Stimulated activated CD8-positive, alpha-beta memory T cell treated with anti-CD3 and anti-CD28 coated beads, Interleukin-15, amount 100 ng/mL, for 24 hours (primary cell): ENCODE measurements at places on chromosomes 7 and 10.

GRCh38 chr7:7321681-7322080 lies 139.3 kb downstream of the C1GALT1 start:
- no peak for DNase-seq

DNA sequence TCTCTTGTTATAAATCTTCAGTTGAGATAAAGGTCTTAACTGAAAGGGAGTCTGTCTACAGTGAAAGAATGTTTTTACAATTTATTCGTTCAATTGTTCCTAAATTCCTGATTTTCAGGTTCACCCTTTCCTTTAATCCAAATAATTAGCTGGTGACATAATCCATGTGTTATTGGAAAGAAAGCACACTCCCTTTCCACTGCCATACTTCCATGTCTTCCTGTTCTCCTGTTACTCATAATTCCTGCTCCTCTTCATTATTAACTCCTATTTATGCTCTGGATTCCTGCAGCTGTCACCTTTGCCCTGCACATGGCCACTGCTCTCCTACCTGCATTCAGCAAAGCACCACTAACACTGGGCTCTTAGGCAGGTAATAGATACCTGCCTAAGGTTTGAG lies 40.0 kb upstream of the FAM3C start:
- no peak for DNase-seq

- DNase-seq, result no peak
These were observed 62.7 kb downstream of the VPS41 start for GRCh38 chr7:38846280-38846679.

GRCh38 chr7:41809116-41809515 lies 106.2 kb upstream of the INHBA start:
- DNase-seq, result no peak

DNA sequence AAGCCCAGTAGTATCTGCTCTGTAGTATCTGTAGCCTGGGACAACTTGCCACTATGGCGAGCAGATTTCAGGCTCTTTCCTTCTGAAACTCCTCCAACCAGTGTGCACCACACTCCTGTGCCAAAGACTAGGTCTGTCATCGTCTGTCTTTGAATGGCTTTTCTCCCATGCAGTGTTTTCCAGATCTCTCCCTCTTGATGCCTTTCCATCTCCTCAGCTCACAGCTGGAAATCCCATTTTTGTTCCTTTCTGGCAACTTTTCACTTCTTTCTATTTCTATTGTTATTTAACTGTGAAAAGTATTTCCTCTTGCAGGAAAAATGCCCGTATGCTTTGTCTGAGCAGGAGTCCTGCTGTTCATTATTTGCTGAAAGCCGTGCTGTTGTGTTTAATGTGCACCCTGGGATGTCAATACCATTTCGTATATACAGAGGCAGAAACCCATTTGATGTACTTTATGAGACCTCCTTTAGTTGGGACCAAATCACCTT lies 373.7 kb downstream of the PHTF2 start:
- no peak for DNase-seq

DNA sequence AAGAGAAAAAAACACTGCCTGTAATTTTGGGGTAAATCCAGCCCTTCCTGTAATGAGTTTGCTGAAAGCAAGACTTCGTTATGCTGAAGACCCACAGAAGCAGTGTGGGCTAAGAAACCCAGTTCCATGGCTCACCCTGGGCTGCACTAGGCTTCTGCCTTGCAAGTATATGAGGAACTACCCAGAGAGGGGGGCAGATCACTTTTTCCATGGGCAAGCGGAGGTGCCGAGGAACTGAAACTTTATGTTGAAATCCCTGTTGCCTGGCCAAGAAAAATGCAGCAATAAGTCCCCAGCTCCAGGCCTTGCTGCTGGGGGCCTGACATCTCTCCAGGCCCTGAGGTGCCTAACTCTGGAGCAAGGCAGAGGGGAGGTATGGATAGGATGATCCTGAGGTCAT lies 8.5 kb downstream of the RASSF4 start:
- DNase-seq, result no peak

DNA sequence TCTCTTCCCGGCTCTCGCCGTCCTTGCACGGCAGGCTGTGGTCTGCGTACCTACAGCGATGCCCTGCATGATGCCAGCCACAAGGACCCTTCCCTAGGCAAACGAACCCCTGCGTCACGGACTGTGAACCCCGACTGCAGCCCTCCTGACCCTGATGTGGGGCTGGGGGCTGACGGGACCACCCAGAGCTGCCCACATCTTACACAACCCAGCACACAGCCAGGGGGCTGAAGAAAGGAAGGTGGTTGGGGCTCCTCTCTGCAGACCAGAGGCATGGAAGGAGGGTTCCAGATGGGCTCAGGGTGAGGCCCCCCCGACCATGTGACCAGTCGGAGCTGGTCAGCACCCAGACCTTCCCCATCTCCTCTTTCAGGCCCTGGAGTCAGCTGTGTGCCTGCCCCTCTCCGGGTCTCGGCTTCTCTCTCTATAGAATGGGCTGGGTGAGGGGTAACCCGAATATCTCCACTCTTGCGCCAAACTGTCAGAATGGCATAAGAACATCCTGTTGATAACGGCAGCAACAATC lies 41.4 kb downstream of the EBF3 start:
- no peak for DNase-seq

DNA sequence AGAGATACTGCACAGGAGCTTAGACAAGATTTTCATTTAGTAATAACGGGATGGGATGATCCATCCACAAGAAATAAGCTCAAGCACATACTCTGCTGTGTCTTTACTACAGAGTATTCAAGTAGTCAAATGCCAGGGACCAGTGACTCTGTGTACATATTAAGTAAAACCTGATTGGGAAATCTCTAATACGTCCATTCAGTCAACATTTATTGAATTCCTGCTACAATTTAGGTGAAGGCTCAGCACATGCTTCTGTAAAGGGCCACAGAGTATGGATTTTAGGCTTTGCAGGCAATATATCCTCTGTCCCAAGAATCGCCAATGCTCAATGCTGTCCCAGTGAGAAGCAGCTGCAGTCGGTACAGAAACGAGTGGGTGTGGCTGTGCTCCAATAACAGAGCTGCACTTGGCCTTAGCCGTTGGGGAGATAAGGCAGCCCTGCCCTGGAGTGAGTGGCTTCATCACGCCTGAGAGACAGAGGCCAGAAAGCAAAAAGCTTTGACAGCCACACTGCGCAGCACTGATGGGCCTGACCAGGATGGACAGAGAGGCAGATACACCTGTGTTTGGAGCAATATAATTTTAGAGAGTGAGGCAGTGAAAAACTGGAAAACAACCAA lies 186.8 kb downstream of the PARD3 start:
- no peak for DNase-seq

GRCh38 chr7:85686401-85687181 lies 499.7 kb upstream of the SEMA3D start:
- no peak for DNase-seq

DNA sequence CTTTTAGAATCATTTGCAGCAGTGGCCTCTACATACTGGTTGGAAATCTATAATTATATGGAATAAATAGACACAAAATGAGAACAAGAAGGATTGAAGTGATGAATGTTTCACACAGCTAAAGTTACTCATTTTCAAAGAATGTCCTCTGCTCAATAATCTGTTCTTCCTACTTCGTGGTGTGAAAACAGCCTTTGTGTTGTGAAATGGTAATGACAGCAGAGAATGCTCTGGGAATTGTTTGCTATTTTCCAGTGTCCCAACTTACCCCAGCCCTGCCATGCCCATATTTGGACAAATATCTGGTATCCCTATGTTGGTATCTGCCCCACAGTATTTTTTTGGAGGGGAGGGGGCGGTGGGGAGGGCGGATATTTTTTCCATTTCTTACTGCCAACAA lies 130.4 kb downstream of the GLI3 start:
- no peak for DNase-seq

GRCh38 chr10:63491588-63492316 lies 26.0 kb upstream of the JMJD1C start:
- DNase-seq, result no peak

- DNase-seq, result no peak
These were observed 122.3 kb upstream of the CARD11 start for GRCh38 chr7:3165681-3166580.

DNA sequence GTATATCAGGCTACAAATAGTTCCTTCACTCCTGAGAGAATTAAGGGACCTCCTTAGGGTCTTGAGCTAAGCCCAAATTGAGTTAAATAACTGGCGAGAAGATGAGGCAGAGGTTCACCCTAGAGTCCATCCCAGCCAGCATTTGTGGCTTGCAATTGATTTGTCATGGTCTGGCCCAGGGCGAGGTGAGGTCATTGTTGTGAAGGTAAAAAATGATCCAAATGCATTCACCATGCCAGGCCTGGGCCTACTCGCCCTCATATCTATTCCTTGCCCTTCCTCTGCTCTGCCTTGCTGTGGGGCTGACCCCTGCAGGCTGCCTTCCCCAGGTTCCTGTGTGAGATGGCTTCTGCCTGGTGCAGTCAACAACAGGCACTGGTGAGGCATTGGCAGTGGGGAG lies 207.2 kb downstream of the ZNF365 start:
- no peak for DNase-seq

GRCh38 chr7:107070710-107071109 lies 26.2 kb downstream of the PRKAR2B start:
- no peak for DNase-seq

DNA sequence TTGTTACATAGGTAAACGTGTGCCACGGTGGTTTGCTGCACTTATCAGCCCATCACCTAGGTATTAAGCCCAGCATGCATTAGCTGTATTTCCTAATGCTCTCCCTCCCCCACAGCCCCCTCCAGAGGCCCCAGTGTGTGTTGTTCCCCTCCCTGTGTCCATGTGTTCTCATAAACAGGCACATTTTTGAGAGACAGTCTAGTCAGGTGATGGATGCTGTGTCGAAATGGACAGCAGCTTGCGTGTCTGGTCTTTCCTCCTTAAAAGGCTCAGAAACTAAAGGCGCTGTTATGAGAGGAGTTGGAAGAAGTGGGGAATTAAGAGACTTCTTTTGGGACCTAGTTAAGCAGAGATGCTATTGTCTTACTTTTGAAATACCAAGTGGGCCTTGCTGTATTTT lies 296.0 kb downstream of the BBS9 start:
- no peak for DNase-seq

GRCh38 chr10:3030765-3031164 lies 36.6 kb upstream of the PFKP start:
- no peak for DNase-seq

GRCh38 chr7:151454932-151455530 lies 15.1 kb upstream of the CRYGN start:
- DNase-seq, result no peak

DNA sequence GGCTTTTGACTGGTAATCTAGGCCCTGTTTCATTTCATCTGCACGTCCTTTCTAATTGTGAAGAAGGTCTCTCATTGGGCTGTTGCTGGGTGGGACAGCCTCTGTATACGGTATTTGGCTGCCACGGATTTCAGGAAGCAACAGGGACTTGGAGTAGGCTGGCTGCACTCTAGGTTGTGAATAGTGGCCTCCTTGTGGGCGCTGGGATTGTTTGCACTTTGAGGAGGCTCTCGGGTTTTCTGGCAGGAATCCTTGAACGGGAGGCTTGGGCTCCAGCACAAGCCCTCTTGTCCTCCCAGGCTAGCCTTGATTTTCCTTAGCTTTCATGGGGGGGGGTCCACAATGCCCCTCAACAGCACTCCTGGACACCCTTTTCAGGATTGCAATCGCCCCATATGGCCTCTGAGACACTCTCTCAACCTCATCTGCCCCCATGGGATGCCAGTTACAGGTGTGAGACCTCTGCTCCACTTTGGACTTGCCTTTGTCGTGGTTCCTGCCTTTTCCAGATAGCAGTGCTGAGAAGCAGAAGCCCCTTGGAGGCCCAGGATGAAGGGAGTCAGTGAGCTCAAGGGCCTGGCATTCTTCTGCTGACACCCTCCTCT lies 33.9 kb upstream of the ZNF273 start:
- no peak for DNase-seq

DNA sequence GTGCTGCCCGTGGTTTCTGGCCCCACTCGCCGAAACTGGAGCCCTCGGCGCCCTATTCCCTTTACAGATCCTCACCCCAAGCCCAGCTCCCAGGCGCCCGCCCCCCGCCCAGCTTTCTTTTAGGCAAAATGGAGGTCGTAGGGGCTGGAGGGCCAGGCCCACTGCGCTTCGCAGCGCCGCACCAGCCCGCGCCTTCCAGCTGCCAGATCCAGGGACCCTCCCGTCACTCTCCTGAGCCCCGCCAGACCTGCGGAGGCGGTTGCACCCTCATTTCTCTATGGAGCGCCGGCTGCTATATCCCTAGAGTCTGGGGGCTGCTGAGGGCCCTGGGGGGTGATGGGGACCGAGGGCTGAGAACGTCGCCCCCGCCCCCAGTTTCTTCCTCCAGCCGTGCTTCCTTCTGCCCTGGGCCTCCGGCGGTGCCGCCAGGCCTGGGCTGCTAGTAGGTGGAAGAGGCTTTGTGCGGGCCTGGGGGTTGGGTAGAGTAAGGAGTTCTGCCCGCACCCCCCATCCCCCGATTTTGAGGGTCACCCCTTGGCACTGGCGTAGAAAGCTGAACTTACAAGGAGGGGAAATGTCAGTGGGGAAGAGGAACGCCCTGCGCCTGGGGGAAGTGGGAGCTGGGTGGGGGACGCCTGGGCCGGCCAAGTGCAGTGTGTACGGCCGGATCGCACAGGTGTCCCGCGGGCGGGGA lies 1.0 kb downstream of the GNB2 start:
- DNase-seq, result no peak

- no peak for DNase-seq
These were observed 60.1 kb upstream of the PPP2R2D start for GRCh38 chr10:131840788-131841118.
